ENCODE measurements at places on chromosomes 4 and X.

- peak; percentile 20 for DNase-seq
These were observed 6.7 kb upstream of the HSD17B10 start for GRCh38 chrX:53440621-53441517.

DNA sequence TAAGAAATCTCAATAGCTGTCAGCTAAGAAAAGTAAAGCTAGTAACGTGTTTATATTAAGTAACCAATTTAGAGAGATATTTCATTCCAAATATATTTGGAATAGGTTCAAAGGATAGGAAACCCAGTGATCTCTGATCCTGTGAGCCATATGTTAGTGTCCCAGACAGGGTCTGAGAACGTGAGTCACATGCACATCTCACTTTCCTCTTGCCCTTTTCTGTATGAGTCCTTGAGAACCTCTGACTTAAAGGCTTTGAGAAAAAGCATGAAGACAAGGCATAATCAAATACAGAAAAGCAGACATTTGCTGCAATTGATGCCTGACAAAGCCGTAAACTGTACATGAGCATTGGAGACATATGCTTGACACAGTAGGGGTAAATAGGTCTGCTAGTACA is 655.1 kb upstream of the ADGRL3 start:
- DNase-seq, result no peak

- no peak for DNase-seq
These were observed 10.5 kb downstream of the SLC16A2 start for GRCh38 chrX:74431797-74432196.

DNA sequence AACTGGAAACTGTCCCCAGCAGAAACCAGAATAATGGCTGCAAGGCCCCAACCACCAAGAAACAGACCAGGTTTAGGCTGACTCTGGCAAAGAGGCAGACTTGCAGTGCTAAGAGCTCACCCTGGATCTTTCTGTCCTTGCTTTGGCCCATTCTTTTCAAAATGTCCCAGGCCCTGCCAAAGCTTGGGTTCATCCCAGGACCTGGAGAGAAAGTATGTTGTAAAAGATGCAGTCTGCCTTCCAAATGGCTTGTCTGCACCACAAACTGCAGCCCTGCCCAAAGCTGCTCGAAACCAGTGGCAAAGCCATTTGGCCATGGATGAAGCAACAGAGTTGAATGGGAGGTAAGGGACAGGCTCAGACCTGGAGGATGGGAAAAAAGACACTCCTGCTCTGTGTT is 38.0 kb upstream of the LNX1 start:
- no peak for DNase-seq

- no peak for DNase-seq
These were observed 106.2 kb downstream of the CCNG2 start for GRCh38 chr4:77263247-77263646.

- no peak for DNase-seq
These were observed 115.4 kb upstream of the NUDT6 start for GRCh38 chr4:123037804-123038203.

- DNase-seq, result no peak
These were observed 12.1 kb downstream of the TMEM164 start for GRCh38 chrX:110015032-110015431.

- DNase-seq, result peak; percentile 64
These were observed 5.6 kb downstream of the PNCK start for GRCh38 chrX:153667956-153668396.
